ENCODE measurements at places on chromosomes 4 and X. TPM values are rescaled to one million over a fixed set of nuclear protein-coding genes. Genes with fewer than 3 reads are reported as not detected.

GRCh38 chr4:2848449-2848848 lies 4.8 kb downstream of the ADD1 start:
- no peak for DNase-seq

DNA sequence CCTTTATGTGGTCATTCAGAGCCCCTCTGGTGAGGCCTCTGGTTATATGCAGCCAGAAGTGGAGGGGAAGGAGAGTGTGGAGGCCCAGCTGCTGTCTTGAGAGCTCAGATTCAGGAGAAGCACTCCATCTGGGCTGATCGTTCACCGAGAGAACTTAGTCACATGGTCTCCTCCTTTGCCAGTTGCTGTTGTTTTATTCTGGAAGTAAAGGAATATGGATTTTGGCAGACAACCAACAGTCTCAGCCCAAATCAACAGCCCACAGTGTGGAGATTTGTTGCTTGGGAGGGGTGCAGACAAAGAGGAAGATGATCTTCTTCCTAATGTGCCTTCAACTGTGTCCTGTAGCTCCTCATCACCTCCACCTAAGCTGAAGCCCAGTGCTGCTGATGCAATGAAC lies 355.4 kb downstream of the ANK2 start:
- no peak for DNase-seq

GRCh38 chrX:116204932-116205331 lies 34.4 kb downstream of the AGTR2 start:
- DNase-seq = no peak

Gene RASL11B
- total RNA-seq = 8.7 TPM

Gene ART3
- total RNA-seq = 1.1 TPM

Data from urinary bladder (tissue), 4 donors.